Chondrocyte (in vitro differentiated cells): ENCODE measurements at places on chromosomes 7 and 10.

DNA sequence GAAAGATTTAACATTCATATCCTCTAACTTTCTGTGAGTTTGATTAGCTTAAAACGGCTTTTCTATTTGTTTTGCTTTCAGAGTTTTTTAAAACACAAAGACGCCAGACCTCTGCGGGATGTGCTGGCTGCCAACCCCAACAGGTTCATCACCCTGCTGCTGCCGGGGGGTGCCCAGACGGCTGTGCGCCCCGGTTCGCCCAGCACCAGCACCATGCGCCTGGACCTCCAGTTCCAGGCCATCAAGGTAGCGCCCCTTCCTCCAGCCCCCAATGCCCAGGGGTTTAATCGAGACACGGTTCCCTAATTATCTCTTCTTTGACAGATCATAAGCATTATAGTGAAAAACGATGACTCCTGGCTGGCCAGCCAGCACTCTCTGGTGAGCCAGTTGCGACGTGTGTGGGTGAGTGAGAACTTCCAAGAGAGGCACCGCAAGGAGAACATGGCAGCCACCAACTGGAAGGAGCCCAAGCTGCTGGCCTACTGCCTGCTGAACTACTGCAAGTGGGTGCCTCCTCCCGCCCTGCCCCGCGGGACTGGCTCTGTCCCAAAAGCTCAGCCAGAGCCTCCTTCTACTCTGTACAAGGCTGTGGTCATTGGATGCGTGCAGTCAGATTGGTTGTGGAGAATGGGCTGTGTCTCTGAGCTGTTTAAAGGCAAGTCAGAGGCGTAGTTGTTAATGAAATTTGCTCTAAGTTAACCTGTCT, 71.2 kb downstream of the TRRAP start:
- H3K4me1 ChIP-seq: no peaks in the 10 kb centered on the region
- no peak overlapping the region for H3K27ac ChIP-seq
- no peaks in the 10 kb centered on the region for H3K27me3 ChIP-seq
- no peak overlapping the region for H3K4me3 ChIP-seq
- DNase-seq: no peak
- peaks cover 51% of the 10 kb centered on the region for H3K36me3 ChIP-seq

DNA sequence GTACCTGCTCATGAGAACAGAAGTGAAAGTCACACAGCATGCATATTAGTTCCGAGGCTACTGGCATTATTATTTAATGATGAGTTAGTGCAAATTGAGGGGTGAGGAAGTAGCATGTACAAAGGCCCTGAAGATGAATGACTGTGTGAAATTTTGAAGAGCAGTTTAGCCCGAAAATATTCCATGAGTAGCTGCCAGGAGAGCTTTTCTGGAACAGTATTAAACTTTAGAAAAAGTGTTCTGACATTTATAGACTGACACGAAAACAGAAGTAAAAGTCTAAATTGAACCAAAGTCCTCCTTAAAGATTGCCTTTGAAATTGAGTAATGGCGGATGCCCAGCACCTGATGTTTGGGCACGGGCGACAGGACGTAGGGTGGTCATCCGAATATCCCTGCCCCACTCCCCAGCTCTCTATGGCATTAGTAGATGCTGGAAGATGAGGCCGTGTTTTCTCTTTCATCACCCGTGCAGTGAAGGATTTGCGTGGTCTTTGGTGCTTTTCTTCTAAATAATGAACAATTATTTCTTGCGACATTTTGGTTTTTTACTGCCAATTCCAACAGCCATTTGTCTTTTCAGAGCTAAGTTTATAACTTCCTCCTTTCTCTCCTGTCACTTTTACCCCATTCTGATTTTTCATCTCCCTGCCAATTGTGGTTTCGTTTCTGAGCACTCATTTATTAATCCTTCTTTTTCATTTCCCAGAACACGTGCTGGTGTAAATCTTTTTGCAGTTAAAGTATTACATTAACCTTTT, 192.6 kb downstream of the MGMT start:
- peaks cover 3% of the 10 kb centered on the region for H3K36me3 ChIP-seq
- no peak overlapping the region for H3K27ac ChIP-seq
- H3K27me3 ChIP-seq: no peaks in the 10 kb centered on the region
- H3K4me1 ChIP-seq: no peaks in the 10 kb centered on the region

- H3K27ac ChIP-seq: peak within 1 kb of the TSS; percentile 84
- DNase-seq: peak; percentile 98
- H3K4me1 ChIP-seq: peaks cover 16% of the 10 kb centered on the region
Measured at GRCh38 chr10:45672181-45673073, at the start of gene ZFAND4. TSS of gene ZFAND4 (minus strand) at chr10:45672772. CDS start at chr10:45663725, 9,047 bp downstream.

DNA sequence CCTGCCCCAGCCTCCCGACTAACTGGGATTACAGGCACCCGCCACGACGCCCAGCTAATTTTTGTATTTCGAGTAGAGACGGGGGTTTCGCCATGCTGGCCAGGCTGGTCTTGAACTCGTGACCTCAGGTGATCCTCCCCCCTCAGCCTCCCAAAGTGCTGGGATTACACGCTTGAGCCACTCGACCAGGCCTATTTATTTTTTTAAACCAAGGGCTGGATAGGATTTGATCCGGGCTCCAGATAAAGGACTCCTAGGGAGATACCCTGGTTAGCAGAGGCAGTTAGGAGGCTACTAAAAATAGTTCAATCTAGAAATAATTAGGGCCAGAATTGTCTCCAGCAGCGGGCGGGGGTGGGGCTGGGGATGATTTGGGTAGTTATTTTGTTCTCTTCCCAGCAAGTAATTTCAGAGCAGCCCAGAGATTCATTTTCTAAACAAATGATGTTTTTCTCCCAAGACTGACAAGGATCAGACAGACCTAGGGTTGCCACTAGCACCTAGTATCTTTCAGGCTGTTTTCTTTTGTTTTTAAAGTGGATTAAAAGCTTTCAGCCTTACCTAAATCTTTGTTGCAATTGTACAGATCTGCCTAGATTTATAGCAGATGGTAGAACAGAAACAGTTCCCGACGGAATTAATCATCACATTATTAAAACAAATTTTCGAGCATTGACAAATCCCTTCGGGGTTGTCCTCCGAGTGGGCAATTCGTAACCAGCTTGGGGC, 859 bp upstream of the SMC3 start:
- H3K36me3 ChIP-seq: no peaks in the 10 kb centered on the region
- peak overlapping the region; percentile 88 for H3K4me3 ChIP-seq
- peaks cover 27% of the 10 kb centered on the region for H3K4me1 ChIP-seq
- peak overlapping the region; percentile 99 for H3K27ac ChIP-seq

- peaks cover 4% of the 10 kb centered on the region for H3K27me3 ChIP-seq
- no peak for DNase-seq
- H3K4me1 ChIP-seq: no peaks in the 10 kb centered on the region
- no peaks in the 10 kb centered on the region for H3K36me3 ChIP-seq
Measured at GRCh38 chr10:6511347-6511746, 68.7 kb downstream of the PRKCQ start.

DNA sequence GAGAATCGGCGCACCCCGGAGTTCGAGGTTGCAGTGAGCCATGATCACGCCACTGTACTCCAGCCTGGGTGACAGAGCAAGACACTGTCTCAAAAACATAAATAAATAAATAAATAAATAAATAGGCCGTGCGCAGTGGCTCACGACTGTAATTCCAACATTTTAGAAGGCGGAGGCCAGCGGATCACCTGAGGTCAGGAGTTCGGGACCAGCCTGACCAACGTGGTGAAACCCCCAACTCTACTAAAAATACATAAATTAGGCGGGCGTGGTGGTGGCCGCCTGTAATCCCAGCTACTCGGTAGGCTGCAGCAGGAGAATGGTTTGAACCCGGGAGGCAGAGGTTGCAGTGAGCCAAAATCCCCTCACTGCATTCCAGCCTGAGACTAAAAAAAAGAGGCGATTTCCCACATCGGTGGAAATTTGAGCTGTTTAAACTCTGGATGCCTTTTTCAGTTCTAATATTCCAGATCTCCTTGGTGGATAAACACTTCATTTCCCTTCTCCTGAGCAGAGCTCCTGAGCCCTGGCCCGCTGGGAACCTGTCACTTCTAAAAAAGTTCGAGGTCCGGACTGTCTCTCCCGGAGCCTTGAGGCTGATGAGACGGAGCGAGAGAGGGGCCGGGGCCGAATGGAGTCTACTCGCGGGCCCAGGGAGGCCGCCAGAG, 2.0 kb upstream of the NFKB2 start:
- no peak for DNase-seq
- H3K4me1 ChIP-seq: peaks cover 35% of the 10 kb centered on the region
- H3K27me3 ChIP-seq: peaks cover 10% of the 10 kb centered on the region

DNA sequence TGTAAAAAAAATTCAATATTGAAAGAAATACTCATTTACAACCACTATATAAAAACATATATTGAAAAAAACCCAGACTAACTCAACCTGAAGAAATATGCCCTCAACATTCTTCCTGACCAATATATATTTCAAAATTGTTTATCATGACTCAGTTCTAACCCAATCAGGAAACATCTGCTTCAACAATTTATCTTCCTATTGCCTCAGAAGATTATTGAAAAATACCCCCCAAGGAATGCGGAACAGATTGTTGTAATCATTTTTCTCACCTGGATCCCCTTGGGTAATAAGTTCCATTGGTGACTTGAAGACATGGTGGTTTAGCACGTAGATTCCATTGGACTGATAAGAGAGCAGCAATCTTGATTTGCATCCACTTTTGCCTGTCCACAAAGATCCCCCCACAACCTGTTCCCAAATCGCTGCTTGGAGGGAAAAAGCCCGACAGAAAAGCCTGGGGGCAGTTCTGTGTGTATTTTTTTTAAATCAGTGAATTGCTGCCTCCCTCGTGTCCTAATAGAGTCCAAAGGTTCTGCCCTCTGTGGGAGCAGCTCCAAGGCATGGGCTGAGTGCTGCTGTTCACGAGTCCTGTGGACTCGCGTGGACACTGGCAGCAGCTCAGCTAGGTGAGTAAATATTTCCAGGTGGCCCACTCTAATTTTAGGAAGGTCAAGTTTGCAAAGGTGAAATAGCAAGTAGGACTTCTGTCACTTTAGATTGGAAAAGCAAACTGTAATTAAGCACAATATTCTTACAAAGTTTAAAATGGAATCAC, 5.9 kb upstream of the INHBA start:
- H3K4me1 ChIP-seq: peaks cover 44% of the 10 kb centered on the region
- H3K27ac ChIP-seq: peak overlapping the region; percentile 7
- DNase-seq: no peak
- H3K36me3 ChIP-seq: peaks cover 1% of the 10 kb centered on the region
- H3K4me3 ChIP-seq: no peak overlapping the region

DNA sequence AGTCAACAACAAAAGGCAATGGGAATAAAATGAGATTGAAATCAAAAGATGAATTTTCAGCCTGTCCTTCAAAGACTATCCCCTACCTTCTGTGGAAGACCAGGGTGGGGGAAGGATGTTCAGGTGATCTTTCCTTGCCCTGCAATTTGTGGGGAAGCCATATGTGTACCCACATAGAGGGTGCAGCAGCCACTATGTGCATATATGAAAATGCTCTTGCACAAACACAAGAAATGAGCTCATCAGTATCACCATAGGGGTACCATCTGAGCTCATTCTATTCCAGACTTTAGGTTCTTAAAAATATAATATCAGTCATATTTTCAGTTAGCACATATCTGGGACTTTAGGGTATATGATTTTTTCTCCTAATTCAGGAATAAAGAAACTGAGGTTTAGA, 17.7 kb downstream of the GIMAP5 start:
- no peaks in the 10 kb centered on the region for H3K36me3 ChIP-seq
- H3K27me3 ChIP-seq: peaks cover 9% of the 10 kb centered on the region
- H3K27ac ChIP-seq: no peak overlapping the region
